ENCODE measurements at places on chromosomes 3 and 15. TPM values are rescaled to one million over a fixed set of nuclear protein-coding genes. Genes with fewer than 3 reads are reported as not detected.

- DNase-seq = no peak
- H3K4me3 ChIP-seq = no peak overlapping the region
- H3K27me3 ChIP-seq = no peaks in the 10 kb centered on the region
Measured at GRCh38 chr15:53675832-53676231, 83.6 kb downstream of the WDR72 start.

DNA sequence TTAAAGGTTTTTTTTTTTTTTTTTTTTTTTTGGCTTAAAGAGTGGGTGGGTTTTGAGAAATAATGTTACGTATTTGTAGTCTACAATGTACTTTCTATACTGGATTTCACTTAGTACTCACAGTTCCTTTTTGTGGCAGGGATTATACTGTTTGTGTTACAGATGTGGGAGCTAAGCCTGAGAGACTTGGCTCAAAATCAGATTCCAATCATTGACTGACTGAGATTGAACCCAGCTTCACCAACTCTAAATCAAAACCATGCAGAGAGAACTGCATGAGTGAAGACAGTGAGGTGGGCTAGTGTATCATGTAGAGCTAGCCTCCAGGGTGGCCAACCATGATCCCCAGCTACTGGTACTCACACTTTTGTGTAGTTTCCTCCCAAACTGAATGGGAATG is 68.0 kb downstream of the TMEM108 start:
- no peaks in the 10 kb centered on the region for H3K4me1 ChIP-seq
- no peak overlapping the region for H3K4me3 ChIP-seq
- DNase-seq = no peak
- no peaks in the 10 kb centered on the region for H3K27me3 ChIP-seq
- H3K36me3 ChIP-seq = no peaks in the 10 kb centered on the region

DNA sequence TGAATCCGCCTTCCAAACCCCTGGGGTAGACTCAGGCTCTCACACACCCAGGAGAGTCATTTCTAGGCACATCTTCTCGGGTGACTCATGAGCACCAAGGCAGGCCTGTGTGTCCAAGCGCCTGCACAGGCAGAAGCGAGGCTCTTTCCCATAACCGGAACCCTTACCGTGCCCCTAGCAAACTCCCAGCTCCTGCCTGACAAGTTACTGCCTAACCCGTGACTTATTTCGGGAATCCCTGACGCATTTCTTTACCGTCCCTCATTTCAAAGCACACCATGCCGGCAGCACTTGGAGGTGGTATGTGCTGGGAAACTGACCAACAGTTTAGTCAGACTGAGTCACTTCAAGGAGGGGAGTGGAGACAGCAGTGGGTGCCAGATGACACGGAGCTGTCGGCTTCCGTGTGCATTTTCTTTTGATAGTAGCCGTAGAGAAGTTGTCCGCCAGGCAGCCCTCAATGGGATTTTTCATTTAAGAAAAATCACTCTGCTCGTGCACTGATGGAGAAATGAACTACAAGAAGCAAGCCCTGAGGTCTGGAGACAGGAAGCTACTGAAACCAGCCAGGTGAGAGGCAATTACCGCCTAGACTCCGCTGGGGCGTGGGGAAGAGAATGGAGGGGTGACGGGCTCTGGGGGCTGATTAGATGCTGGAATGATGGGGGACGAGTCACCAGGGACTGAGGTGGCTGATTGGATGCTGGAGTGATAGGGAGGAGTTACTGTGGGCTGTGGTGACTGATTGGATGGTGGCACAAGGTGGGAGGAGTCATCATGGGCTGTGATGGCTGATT is 17.3 kb upstream of the HRH1 start:
- no peak overlapping the region for H3K27ac ChIP-seq
- H3K27me3 ChIP-seq = no peaks in the 10 kb centered on the region
- H3K4me3 ChIP-seq = no peak overlapping the region
- H3K36me3 ChIP-seq = no peaks in the 10 kb centered on the region

DNA sequence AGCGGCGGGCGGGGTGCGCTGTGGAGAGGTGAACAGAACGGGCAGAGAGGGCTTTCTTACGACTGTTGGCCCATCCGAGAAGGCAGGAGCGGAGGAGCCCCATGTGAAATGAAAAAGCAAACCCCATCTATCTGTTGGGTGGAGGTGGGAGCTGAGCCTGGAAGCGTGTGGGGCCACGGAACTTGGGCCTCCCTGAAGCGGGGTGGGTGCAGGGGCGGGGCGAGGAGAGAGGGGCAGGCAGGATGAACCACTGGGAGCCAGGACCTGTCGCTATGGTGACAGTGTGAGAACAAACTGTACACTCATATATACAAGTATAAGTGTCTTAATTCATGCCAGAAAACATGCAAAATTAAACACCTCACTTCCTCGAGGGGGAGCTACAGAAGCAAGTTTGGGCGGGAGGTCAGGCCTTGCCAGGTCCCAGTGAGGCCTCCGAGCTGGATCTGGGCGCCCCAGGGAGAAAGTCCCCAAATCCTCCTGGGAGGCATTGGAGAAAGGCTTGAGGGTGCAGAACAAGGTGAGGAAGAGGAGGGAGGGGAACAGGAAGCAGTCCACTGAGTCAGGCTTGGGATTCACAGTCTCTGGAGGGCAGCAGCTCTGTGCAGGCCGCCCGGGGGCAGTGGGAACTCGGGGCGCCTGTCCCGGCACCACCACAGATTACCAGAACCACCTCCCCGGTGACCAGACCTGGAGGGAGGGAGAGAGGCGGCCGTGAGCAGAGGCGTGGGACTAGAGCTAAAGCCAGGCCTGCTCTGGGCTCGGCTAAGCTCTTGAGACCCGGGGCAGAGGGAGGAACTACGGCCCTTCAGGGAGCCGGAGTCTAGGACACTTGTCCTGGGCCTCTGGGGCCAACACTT is 34.8 kb downstream of the RBPMS2 start:
- no peaks in the 10 kb centered on the region for H3K27me3 ChIP-seq
- no peaks in the 10 kb centered on the region for H3K4me1 ChIP-seq
- DNase-seq = no peak
- H3K36me3 ChIP-seq = peaks cover 15% of the 10 kb centered on the region

Gene KBTBD12
- total RNA-seq = 0.23 TPM

GRCh38 chr3:155239960-155240359 is 53.5 kb downstream of the STRIT1 start:
- no peaks in the 10 kb centered on the region for H3K36me3 ChIP-seq
- no peak overlapping the region for H3K4me3 ChIP-seq
- DNase-seq = no peak
- no peaks in the 10 kb centered on the region for H3K27me3 ChIP-seq
- no peaks in the 10 kb centered on the region for H3K4me1 ChIP-seq
- H3K27ac ChIP-seq = no peak overlapping the region

DNA sequence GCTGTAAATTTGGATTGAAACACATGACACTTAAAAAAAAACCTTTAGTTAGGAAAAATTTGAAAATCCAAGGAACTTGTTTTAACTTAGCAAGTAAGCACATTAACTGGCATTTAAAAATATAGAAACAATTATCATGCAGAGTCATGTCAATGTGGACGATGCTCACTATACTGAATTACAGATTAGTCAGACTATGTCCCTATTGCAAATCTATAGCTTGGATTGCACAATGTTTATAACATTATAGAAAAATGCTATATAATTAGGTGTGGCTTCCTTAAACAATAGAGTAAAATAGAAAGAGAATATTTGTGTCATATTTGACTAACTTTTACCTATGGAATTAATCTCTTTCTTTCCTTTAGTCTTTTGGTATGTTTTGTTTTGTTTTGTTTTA is 48.4 kb upstream of the TUSC7 start:
- H3K4me1 ChIP-seq = no peaks in the 10 kb centered on the region
- H3K36me3 ChIP-seq = no peaks in the 10 kb centered on the region
- no peaks in the 10 kb centered on the region for H3K27me3 ChIP-seq
- no peak for DNase-seq
- no peak overlapping the region for H3K4me3 ChIP-seq
- H3K27ac ChIP-seq = no peak overlapping the region

DNA sequence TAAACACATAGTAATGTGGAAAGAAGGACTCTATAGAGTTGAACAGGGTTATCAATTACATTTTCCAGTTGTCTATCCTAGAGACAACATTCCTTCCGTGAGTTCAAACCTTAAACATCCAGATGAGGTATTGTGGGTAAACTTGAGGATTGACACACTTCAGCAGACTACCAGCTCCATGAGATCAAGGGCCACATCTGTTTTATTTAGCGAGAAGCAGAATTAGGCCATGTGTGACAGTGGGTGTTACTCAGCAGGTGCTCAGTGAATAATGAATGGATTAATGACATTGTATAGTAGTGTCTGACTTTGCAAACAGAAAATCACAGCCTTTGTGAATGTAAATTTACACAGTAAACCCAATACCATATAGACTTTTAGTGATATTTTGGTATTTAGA is 941.1 kb upstream of the CFAP20DC start:
- no peaks in the 10 kb centered on the region for H3K27me3 ChIP-seq
- H3K4me1 ChIP-seq = no peaks in the 10 kb centered on the region
- no peaks in the 10 kb centered on the region for H3K36me3 ChIP-seq
- no peak overlapping the region for H3K4me3 ChIP-seq

Gene TMCO5A
- not detected for total RNA-seq

DNA sequence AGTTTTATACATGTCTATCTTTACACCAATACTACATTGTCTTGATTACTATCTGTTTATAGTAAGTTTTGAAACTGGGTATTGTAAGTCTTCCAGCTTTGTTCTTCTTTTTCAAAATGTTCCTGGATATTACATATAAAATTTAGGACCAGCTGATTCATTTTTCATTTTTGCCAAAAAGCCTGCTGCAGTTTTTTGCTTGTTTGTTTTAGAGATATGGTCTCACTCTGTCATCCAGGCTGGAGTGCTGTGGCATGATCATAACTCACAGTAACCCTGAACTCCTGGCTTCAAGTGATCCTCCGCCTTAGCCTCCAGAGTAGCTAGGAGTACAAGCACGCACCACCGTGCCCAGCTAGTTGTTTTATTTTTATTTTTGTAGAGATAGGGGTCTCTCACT is 20.4 kb upstream of the AP4E1 start:
- no peaks in the 10 kb centered on the region for H3K4me1 ChIP-seq
- 0 out of 2 replicates have a peak, but pooled peaks cover 1% of the 10 kb centered on the region for H3K36me3 ChIP-seq
- no peak overlapping the region for H3K27ac ChIP-seq
- no peak overlapping the region for H3K4me3 ChIP-seq
- H3K27me3 ChIP-seq = no peaks in the 10 kb centered on the region

DNA sequence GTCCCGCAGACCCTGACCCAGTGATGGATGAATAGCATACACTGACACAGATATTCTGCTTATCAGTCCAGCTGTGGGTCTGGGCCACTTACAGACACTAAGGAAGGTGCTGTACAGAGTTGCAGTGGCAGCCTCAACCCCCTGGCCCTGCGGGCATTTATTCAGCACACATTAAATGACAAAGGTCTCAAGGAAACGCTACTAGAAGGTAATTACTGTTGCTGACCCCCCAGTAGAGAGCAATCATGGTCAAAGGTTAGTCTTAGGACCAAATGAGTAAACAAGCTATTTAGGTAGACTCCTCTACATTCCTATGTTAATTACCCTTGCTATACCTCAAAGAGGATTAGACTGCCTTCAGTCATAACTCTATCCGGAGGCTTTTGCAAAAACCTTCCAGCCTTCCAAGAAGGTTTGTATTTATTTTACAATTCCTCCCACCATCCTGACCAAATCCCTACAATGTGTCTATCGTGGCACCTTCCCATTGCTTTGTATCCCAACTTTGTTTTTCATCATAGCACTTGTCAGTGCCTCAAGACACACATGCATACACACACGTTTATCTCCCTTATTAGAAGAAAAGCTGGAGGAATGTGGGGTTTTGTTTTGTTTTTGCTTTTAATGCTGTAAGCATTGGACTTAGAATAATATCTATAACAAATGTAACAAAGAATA is 227.9 kb downstream of the PYDC2 start:
- H3K4me1 ChIP-seq = peaks cover 32% of the 10 kb centered on the region
- H3K36me3 ChIP-seq = no peaks in the 10 kb centered on the region
- DNase-seq = peak; percentile 84
- peak overlapping the region; percentile 90 for H3K27ac ChIP-seq
- H3K4me3 ChIP-seq = peak overlapping the region; percentile 29
- no peaks in the 10 kb centered on the region for H3K27me3 ChIP-seq

DNA sequence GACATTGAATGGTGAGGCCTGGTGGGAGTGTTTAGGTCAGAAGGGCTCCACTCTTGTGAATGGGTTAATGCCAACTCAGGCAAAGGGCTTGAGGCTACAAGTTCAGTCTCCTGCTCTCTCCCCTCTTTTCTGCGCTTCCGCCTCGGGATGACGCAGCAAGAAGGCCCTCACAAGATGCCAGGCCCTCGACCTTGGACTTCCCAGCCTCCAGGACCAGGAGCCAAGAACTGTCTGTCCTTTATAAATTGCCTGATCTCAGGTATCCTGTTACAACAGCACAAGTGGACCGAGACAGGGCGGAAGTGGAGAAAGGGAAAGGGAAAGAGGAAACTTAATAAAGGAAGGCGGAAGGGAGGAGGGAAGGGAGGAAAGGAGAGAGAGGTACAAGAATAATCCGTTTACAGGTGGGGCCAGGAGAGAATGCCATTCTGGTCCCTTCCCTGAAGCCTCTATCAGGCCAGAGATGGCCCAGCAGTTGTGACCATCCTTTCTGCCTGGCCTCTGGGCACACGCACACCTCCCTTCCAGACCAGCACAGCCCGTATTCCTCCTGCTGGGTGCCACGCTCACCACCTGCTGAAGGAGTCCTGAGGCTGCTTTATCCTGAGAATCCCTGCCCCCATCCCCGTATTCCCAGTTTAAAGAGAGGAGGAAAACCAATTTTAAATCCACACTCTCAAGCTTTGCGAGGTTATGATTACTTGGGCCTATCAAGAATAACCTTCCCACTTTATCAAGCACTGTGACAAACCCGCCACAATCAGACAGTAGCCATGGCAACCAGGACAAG is 64.2 kb downstream of the OXNAD1 start:
- DNase-seq = no peak
- H3K27me3 ChIP-seq = no peaks in the 10 kb centered on the region
- no peak overlapping the region for H3K4me3 ChIP-seq
- H3K27ac ChIP-seq = no peak overlapping the region
- no peaks in the 10 kb centered on the region for H3K36me3 ChIP-seq

- no peaks in the 10 kb centered on the region for H3K27me3 ChIP-seq
- H3K4me3 ChIP-seq = no peak overlapping the region
- H3K36me3 ChIP-seq = no peaks in the 10 kb centered on the region
- H3K27ac ChIP-seq = no peak overlapping the region
Measured at GRCh38 chr3:9347887-9348286, 15.0 kb upstream of the THUMPD3 start.

Gene RLBP1
- not detected for total RNA-seq

Gene GOLGA6A
- total RNA-seq = 2.1 TPM

- no peak overlapping the region for H3K27ac ChIP-seq
- peaks cover 44% of the 10 kb centered on the region for H3K4me1 ChIP-seq
- no peaks in the 10 kb centered on the region for H3K27me3 ChIP-seq
- no peak for DNase-seq
- H3K4me3 ChIP-seq = no peak overlapping the region
Measured at GRCh38 chr3:172077197-172077757, 37.9 kb downstream of the FNDC3B start.

Gene SLC22A14
- not detected for total RNA-seq

- no peak overlapping the region for H3K27ac ChIP-seq
- no peak overlapping the region for H3K4me3 ChIP-seq
- no peaks in the 10 kb centered on the region for H3K4me1 ChIP-seq
- no peaks in the 10 kb centered on the region for H3K36me3 ChIP-seq
Measured at GRCh38 chr15:101455291-101456025, 34.0 kb downstream of the PCSK6 start.

All from GM23338 (cell line).